ENCODE measurements at places on chromosomes 5 and 9. TPM values are rescaled to one million over a fixed set of nuclear protein-coding genes. Genes with fewer than 3 reads are reported as not detected.

The C9orf153 gene
- 0.26 TPM for polyA plus RNA-seq

The NMUR2 gene
- not detected for polyA plus RNA-seq

The C5orf52 gene
- not detected for polyA plus RNA-seq

The INSL6 gene
- polyA plus RNA-seq: 0.33 TPM

The ARL15 gene
- polyA plus RNA-seq: 5.0 TPM

The RASGRF2 gene
- 0.28 TPM for polyA plus RNA-seq

The LCN10 gene
- 0.12 TPM for polyA plus RNA-seq

The CETN3 gene
- polyA plus RNA-seq: 7.5 TPM

The TMED9 gene
- 66.7 TPM for polyA plus RNA-seq

The DDX4 gene
- polyA plus RNA-seq: not detected

The FBXL7 gene
- polyA plus RNA-seq: 0.24 TPM

The PDE6A gene
- not detected for polyA plus RNA-seq

The RRAGA gene
- 49.0 TPM for polyA plus RNA-seq

The EXD3 gene
- polyA plus RNA-seq: 3.6 TPM

The KIF4B gene
- not detected for polyA plus RNA-seq

The CCL27 gene
- polyA plus RNA-seq: not detected

The PTGES2 gene
- 28.2 TPM for polyA plus RNA-seq

The SPTLC1 gene
- polyA plus RNA-seq: 10.5 TPM

The SPATA31D4 gene
- polyA plus RNA-seq: not detected

The SYNPO gene
- polyA plus RNA-seq: 36.6 TPM

The CCDC192 gene
- polyA plus RNA-seq: not detected

The AGTPBP1 gene
- 2.1 TPM for polyA plus RNA-seq

The PCDHGA5 gene
- 0.08 TPM for polyA plus RNA-seq

The RBM22 gene
- 10.9 TPM for polyA plus RNA-seq

The CDC20B gene
- not detected for polyA plus RNA-seq

The PDE8B gene
- 0.39 TPM for polyA plus RNA-seq

The RAD17 gene
- polyA plus RNA-seq: 6.0 TPM

The SLC4A9 gene
- polyA plus RNA-seq: not detected
